Stimulated activated CD4-positive, alpha-beta T cell treated with anti-CD3 and anti-CD28 coated beads, Interleukin-2, amount 100 ng/mL, for 4 hours (primary cell): ENCODE measurements at places on chromosomes 7 and 10.
A peak's percentile ranks its signal among the peaks of the same experiment; 100 is the strongest.

DNA sequence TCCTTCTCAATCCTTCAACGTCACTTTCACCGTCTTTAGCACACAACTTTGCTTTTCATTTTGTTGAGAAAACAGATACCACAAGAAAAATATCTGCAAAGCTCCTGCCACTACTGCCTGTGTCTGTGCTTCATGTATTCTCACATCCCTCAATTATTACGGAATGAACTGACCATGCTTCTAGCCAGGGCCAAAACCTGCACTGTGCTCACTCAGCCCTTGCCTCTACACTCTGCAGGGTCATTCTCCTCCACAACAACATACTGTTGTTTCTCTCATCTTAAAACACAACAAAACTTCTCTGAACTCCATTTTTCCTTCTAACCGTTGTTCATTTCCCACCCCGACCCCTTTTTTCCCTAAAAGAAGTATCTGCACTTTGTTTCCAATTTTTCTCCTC lies 29.5 kb downstream of the BMPR1A start:
- no peak for DNase-seq

GRCh38 chr7:721619-722248 lies 4.8 kb upstream of the DNAAF5 start:
- no peak for DNase-seq

- DNase-seq: no peak
Observed at GRCh38 chr7:123846217-123846891, 1.4 kb downstream of the HYAL4 start.

GRCh38 chr7:76358011-76358480 lies 745 bp downstream of the YWHAG start:
- DNase-seq: peak; percentile 48

DNA sequence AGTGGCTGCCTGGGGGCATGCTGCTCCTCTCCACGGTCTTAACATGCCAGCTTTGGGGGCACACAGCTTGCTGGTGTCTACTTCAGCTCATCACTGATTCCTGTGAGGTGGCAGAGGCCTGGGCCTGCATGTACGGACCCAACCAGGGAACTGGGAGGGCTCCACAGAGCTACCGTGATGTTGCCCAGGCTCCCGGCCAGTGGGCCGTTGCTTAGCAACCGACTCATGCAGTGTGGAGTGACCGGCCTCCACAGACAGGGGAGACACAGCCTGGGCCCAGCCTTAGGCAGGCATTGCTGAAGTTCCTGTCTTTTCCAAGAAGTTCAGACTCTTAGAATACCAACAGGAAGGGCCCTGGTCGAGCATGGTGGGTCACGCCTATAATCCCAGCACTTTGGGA lies 25.8 kb upstream of the SH2B2 start:
- DNase-seq: no peak

- no peak for DNase-seq
Observed at GRCh38 chr7:40777730-40778312, 643.0 kb downstream of the SUGCT start.

GRCh38 chr7:34438436-34438835 lies 219.6 kb upstream of the NPSR1 start:
- DNase-seq: no peak

DNA sequence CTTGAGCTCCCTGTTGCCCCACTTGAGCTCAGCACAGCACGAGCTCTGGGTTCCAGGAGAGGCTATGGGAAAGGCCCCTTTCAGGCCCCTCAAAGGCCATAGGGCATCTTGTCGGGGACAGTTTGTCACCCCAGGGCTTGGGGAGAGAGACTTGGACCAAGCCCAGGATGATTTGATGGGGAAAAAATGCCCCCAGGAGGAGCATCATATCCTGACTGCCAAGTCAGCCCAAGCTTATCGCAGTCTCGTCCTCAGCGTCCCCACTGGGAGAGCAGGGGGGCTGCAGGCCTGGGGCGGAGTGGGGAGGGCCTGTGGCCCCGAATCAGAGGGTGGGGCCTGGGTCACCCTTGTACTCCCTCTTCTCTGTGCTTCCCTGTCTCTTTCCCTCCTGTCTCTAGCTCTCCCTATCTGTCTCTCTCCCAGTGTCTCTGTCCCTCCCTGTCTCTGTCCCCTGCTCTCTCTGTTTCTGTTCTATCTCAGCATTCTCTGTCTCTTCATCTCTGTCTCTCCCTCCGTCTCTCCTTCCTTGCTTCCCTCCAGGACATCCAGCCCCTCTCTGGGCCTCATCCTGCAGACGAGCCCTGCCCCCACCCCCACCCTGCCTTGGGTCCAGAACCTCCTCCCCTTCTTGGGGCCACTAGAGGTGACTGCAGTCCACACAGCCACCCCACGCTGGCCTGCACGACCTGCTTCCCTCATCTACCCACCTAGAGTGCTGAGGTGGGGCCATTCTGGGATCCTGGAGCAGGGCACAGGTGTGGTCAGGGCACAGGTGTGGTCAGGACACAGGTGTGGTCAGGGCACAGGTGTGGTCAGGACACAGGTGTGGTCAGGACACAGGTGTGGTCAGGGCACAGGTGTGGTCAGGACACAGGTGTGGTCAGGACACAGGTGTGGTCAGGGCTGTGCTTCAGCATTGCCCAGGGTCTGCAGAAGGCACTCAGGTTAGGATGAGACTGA lies 17.3 kb upstream of the GRIFIN start:
- no peak for DNase-seq

DNA sequence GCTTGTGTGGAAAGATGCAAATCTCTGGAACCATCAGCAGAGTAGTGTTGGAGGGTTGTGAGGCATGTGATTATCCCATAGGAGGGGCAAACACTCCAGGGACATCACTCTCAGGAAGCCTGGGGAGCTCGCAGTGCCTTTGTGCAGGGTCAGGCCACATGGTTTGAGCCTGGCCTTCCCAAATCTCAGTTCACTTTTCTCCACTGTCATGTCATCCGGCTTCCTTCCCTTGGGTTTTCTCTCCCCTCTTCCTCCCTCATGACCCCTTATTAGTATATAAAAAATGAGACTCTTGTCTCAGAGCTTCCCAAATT lies 20.4 kb downstream of the TSPAN14 start:
- no peak for DNase-seq

DNA sequence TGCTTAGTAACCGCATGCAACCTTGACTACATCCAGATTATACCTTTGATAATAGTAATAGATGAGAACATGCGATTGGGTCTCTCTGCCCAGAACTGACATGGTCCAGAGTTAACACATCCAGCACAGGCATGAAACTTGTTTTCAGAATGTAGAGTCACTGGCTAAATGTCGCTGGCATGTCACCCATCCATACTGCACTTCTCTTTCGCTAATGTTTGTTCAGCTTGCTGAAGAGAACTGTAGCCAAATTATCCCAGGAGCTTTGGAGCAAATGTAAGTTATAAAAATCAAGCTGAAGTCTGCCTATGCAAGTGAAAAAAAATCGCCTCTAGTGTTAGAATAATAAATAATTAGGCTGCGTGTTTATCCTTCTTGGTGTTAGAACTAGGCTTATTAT lies 98.2 kb downstream of the PRTFDC1 start:
- no peak for DNase-seq
